ENCODE measurements at places on chromosomes 4 and X.

DNA sequence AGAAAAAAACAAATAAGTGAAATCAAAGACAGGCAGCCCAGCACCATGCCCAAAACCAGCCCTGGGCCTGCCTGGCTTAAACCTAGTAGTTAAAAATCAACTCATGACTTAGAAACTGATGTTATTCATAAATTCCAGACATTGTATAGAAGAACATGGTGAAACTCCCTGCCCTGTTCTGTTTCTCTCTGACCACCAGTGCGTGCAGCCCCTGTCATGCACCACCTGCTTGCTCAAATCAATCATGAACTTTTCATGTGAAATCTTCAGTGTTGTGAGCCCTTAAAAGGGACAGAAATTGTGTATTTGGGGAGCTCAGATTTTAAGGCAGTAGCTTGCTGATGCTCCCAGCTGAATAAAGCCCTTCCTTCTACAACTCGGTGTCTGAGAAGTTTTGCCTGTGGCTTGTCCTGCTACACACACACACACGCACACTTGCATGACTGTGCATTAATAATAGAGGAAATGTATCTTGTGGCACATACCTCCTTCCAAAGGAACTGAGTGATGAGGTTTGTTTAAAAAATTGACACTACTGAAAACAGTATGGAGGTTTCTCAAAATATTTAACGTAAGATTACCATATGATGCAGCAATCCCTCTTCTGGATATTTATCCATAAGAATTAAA is 39.2 kb upstream of the UGT2B7 start:
- no peak for DNase-seq

DNA sequence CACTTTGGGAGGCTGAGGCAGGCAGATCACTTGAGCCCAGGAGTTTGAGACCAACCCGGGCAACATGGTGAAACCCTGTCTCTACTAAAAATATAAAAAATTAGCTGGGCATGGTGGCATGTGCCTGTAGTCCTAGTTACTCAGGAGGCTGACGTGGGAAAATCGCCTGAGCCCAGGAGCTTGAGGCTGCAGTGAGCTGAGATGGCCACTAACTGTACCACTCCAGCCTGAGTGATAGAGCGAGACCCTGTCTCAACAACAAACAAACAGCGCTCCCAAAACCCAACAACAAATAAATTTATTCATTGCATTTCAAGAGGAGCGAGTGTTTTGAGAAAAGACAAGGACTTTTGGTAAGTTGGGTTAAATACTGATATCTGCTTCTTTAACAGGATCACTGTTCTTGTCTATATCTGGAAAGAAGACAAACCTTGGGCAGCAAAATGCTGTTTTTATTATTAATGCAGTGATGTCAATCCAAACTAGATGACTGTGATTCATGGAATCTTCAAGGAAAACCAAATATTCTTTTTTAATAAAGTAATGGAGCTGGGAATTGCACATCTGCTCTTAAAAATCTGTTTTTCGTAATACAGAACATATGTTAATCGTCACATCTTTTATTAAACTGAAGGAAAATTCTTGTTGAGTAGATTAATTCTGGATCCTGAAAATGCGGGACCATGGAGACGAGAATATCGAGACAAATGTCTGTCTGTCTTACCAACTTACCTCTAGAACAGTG is 90.8 kb upstream of the LIMCH1 start:
- no peak for DNase-seq

DNA sequence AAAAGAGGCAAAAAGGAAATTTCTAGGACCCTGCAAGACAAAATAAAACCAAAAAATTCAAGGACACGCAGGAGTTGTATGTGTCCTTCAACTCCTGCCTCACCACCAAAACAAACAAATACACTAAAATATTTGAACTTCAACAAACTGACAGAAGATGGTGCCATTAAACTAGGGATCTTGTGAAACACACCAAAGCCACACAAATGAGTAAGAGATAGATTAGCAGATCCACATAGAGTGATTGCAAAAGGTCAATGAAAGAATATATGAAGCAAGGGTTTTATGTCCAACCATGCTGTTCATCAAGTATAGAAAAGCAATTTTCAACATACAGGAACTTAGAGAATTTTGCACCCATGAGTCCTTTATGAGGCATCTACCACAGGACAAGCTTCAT is 40.1 kb upstream of the SCML1 start:
- no peak for DNase-seq

- no peak for DNase-seq
These were observed 135.1 kb downstream of the SCLT1 start for GRCh38 chr4:128958194-128958593.

GRCh38 chr4:184433258-184433892 is 41.0 kb downstream of the IRF2 start:
- no peak for DNase-seq

DNA sequence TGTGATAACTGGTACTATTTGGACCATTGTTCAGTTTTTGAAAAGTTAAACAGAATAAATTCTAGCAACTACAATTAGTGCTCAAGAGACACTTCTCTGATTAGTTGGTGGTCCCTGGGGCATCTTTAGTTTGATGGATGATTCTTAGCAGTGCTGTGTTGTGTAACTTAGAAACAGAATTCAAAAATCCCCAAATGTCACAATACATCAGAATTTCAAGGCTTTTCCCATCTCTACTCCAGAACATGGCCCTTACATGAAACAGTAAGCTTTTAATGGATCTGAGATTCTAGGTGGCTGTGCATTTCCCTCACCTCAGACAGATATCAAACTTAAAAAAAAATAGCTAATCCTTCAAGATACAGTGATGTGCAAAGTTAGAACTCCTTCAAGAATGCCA is 104.4 kb upstream of the CXCL13 start:
- no peak for DNase-seq

- DNase-seq = peak; percentile 17
These were observed 29.3 kb upstream of the BOD1L1 start for GRCh38 chr4:13656569-13657405.

GRCh38 chrX:24777660-24778059 is 83.9 kb downstream of the POLA1 start:
- DNase-seq = no peak

GRCh38 chr4:155694100-155694785 is 27.6 kb downstream of the GUCY1A1 start:
- no peak for DNase-seq

Measured in activated CD4-positive, CD25-positive, alpha-beta regulatory T cell (primary cell).